Progenitor cell of endocrine pancreas (in vitro differentiated cells): ENCODE measurements at places on chromosomes 7 and 10. TPM values are rescaled to one million over a fixed set of nuclear protein-coding genes. Genes with fewer than 3 reads are reported as not detected.
A peak's percentile ranks its signal among the peaks of the same experiment; 100 is the strongest.

- no peak for DNase-seq
- H3K27ac ChIP-seq: no peak overlapping the region
- H3K27me3 ChIP-seq: no peaks in the 10 kb centered on the region
- H3K4me1 ChIP-seq: peaks cover 1% of the 10 kb centered on the region
- no peak overlapping the region for H3K4me3 ChIP-seq
Observed at GRCh38 chr7:121480566-121481335, 84.6 kb upstream of the FAM3C start.

GRCh38 chr7:158979635-158980351, 123.4 kb downstream of the DYNC2I1 start:
- H3K27ac ChIP-seq: no peak overlapping the region
- no peak for DNase-seq
- H3K4me3 ChIP-seq: no peak overlapping the region
- H3K27me3 ChIP-seq: peaks cover 6% of the 10 kb centered on the region
- peaks cover 2% of the 10 kb centered on the region for H3K4me1 ChIP-seq
- H3K36me3 ChIP-seq: peaks cover 3% of the 10 kb centered on the region

DNA sequence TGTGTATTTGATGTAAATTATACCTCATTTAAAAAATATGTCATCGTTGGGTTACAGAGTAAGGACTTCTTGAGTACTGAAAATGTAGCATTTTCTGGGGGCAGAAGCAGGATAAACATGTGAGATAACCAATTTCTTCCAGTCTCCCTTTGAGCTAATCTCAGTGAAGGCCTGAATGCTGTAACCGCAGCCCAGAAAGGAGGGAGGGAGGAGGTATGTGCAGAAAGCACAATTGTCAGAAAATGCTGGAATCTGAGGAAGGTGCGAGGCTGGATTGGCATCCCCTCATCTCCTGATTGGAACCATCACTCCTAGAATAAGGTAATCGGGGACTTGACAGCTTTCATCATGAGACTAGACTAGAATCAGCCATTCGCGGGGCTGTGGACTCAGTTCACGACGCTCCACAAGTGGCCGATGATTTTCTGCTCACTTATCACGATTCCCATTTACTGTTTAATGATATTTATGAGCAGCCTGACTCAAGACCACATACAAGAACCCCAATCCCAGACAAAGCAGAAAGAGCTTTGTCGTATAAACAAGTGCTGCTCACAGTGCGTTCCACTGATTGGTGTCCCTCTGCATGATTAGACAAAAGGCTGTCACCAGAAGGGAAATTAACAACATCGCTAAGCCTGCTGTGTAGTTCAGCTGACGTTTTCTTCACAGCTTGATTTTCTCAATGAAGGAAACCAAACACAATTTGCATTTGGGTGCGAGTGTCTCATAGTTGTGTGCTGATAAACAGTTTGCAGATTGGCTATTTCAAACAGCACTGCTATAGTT, 93.2 kb downstream of the SVIL start:
- no peak for DNase-seq
- H3K36me3 ChIP-seq: peaks cover 6% of the 10 kb centered on the region
- no peak overlapping the region for H3K27ac ChIP-seq
- H3K4me3 ChIP-seq: no peak overlapping the region
- H3K4me1 ChIP-seq: peaks cover 5% of the 10 kb centered on the region
- no peaks in the 10 kb centered on the region for H3K27me3 ChIP-seq

DNA sequence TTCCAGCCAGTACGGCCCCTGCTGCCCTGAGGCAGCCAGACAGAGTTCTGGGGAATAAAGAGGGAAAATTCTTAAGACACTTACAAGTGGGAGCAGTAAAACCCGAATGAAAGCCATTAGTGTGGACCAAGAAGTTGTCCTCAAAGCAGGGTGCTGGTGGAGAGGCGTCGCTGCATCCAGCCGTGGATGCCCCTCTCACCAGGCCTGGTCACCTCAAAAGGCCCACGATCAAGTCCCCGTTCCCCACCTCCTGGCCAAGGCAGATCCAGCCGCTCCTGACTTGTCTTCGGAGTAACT, 656 bp downstream of the VSTM4 start:
- H3K27me3 ChIP-seq: peaks cover 55% of the 10 kb centered on the region
- DNase-seq: no peak
- H3K4me1 ChIP-seq: peaks cover 2% of the 10 kb centered on the region
- H3K36me3 ChIP-seq: no peaks in the 10 kb centered on the region
- H3K4me3 ChIP-seq: peak overlapping the region; percentile 76

DNA sequence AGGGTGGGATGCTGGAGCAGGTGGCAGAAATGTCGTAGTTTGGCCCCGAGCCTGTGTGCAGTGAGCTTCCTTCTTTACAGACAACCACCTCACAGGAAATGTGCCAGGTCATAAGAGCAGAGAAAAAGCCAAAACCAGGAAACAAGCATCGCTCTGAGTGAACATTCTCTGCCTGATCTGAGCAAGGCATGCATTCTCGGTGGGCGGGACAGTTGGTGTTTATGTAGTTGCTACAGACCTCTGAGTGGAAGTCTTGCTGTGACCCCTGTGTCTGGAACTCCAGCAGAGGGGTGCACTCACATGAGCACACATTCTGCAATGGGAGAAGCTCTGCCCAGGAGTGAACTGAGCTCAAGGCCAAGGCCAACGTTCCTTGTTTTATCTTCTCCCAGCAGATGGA, 230.1 kb downstream of the TCERG1L start:
- no peak overlapping the region for H3K4me3 ChIP-seq
- no peak for DNase-seq
- no peaks in the 10 kb centered on the region for H3K36me3 ChIP-seq

DNA sequence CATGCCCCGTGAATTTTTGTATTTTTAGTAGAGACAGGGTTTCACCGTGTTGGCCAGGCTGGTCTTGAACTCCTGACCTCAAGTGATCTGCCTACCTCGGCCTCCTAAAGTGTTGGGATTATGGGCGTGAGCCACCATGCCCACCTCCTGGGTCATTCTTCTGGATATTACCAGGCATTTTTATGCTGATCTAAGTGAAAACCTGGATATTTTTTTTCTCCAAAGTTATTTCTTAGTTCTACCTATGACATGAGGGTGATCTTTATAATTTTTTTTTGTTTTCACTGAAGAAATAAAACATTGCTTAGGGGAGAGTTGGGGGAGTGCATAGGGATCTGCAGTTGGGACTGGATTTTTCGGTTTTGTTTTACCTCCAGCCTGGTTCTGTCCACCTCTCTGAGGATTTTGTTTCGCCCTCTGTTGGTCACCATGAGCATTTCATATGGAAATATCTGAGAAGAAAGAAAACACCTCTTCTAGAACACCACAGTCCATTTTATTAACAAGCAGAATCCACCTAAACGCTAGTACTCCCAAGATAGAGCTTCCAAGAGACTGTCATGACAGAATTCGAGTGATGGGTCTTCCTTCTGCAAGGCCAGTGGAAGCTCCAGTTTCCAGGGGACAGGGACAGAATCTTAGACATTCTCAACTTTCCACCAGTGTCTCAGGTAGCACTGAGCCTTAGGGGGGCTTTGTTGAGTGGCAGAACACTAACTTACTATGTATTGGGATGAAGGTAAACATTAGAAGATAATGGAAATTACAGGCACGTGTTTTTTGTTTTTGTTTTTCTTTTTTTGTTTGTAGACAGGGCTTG, 33.4 kb upstream of the AFAP1L2 start:
- no peak overlapping the region for H3K4me3 ChIP-seq
- no peaks in the 10 kb centered on the region for H3K27me3 ChIP-seq
- peaks cover 1% of the 10 kb centered on the region for H3K4me1 ChIP-seq

GRCh38 chr7:85478530-85478929, 291.7 kb upstream of the SEMA3D start:
- no peak for DNase-seq
- H3K27me3 ChIP-seq: no peaks in the 10 kb centered on the region
- H3K27ac ChIP-seq: no peak overlapping the region
- no peaks in the 10 kb centered on the region for H3K4me1 ChIP-seq

- no peak for DNase-seq
- no peak overlapping the region for H3K27ac ChIP-seq
- H3K4me3 ChIP-seq: no peak overlapping the region
- H3K27me3 ChIP-seq: no peaks in the 10 kb centered on the region
- peaks cover 2% of the 10 kb centered on the region for H3K4me1 ChIP-seq
Observed at GRCh38 chr7:39451901-39452300, 114.3 kb upstream of the YAE1 start.

GRCh38 chr10:3803927-3804741, 19.1 kb upstream of the KLF6 start:
- peaks cover 51% of the 10 kb centered on the region for H3K4me1 ChIP-seq
- no peak for DNase-seq
- no peaks in the 10 kb centered on the region for H3K36me3 ChIP-seq
- peak overlapping the region; percentile 92 for H3K27ac ChIP-seq
- H3K27me3 ChIP-seq: no peaks in the 10 kb centered on the region

DNA sequence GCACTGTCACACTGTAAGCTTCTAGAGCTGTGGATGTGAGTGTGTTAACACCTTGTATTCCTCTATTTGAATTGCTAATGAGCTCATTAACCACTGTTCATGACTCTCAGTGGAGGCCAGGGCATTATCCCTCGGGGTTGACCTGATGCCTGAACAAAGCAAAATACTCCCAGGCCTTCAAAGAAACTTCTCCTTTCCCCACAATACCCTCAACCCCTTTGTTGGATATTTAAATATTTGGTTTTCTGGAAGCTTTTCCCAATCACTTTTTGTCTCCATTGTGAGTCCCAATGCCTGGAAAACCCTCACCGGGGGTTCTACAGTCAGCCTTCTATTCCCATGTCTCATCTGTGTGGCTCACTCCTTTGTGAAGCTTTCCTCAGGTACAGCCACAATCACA, 780.1 kb downstream of the PHTF2 start:
- no peak overlapping the region for H3K27ac ChIP-seq
- no peak for DNase-seq
- no peak overlapping the region for H3K4me3 ChIP-seq
- H3K36me3 ChIP-seq: no peaks in the 10 kb centered on the region
- H3K4me1 ChIP-seq: no peaks in the 10 kb centered on the region
- no peaks in the 10 kb centered on the region for H3K27me3 ChIP-seq

DNA sequence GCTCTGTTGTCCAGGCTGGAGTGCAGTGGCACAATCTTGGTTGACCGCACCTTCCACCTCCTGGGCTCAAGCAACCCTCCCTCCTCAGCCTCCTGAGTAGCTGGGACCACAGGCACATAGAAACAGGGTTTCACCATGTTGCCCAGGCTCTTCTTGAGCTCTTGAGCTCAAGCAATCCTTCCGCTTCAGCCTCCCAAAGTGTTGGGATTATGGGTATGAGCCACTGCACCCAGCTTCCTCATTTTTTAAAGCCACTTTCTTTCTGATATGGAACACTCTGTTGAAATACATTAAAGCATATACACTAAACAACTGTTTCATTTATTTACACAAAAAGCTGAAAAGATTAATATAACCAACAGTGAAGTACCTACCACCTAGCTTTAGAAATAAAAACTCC, 117.2 kb downstream of the CLEC2L start:
- H3K27me3 ChIP-seq: no peaks in the 10 kb centered on the region
- DNase-seq: no peak
- peaks cover 14% of the 10 kb centered on the region for H3K4me1 ChIP-seq

DNA sequence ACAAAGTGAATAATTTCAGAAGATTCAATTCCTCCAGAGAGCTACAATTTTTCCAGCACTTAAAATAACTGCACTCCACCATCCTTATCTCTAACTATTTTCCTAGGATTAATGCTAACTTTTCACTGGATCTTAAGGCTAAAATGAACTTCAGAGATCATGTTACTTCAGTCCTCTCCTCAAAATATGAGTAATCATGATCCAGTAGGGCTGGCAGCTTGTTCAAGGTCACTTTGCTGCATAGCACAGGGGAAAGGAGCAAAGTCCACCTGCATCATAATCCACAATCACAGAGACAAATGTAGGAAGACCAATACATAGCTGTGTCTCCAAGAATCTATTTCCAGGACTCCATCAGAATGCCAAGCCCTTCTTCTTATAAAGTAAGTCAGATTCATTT, 150.3 kb downstream of the LRRTM3 start:
- H3K4me3 ChIP-seq: no peak overlapping the region
- no peak overlapping the region for H3K27ac ChIP-seq
- no peaks in the 10 kb centered on the region for H3K36me3 ChIP-seq
- no peaks in the 10 kb centered on the region for H3K27me3 ChIP-seq

GRCh38 chr7:104926601-104927041, 87.4 kb upstream of the KMT2E start:
- DNase-seq: no peak
- peak overlapping the region; percentile 88 for H3K27ac ChIP-seq
- no peaks in the 10 kb centered on the region for H3K27me3 ChIP-seq
- no peaks in the 10 kb centered on the region for H3K36me3 ChIP-seq
- peaks cover 56% of the 10 kb centered on the region for H3K4me1 ChIP-seq
- peak overlapping the region; percentile 89 for H3K4me3 ChIP-seq

- H3K36me3 ChIP-seq: no peaks in the 10 kb centered on the region
- H3K4me1 ChIP-seq: peaks cover 10% of the 10 kb centered on the region
- no peak overlapping the region for H3K4me3 ChIP-seq
Observed at GRCh38 chr10:2813286-2813685, 254.1 kb upstream of the PFKP start.

GRCh38 chr7:10122551-10123100, 851.0 kb upstream of the PHF14 start:
- no peak overlapping the region for H3K4me3 ChIP-seq
- no peaks in the 10 kb centered on the region for H3K27me3 ChIP-seq
- peaks cover 7% of the 10 kb centered on the region for H3K4me1 ChIP-seq
- H3K36me3 ChIP-seq: no peaks in the 10 kb centered on the region
- DNase-seq: no peak

- H3K36me3 ChIP-seq: no peaks in the 10 kb centered on the region
- no peak for DNase-seq
- H3K4me1 ChIP-seq: peaks cover 6% of the 10 kb centered on the region
- no peak overlapping the region for H3K4me3 ChIP-seq
- H3K27me3 ChIP-seq: peaks cover 6% of the 10 kb centered on the region
- no peak overlapping the region for H3K27ac ChIP-seq
Observed at GRCh38 chr7:117665368-117665767, 185.5 kb downstream of the CFTR start.

DNA sequence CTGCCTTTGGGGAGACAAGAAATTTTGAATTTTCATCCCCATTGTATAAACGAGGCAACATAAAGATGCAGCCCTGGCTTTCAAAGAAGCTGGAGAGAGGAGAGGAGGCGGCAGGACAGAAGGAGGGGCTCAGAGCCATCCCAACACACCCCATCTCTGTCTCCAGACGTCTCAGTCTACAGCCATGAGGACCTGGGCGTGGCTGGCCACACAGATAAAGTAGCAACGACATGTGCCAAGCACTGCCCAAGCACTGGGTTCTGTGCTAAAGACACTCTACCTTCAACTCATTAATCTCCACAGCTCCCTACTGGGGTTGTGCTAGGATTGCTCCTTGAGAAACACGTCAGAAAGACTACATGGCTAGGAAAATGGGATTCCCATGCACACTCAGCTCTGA, 65.2 kb downstream of the DLG5 start:
- H3K27ac ChIP-seq: no peak overlapping the region
- DNase-seq: no peak
- peaks cover 8% of the 10 kb centered on the region for H3K36me3 ChIP-seq

- no peaks in the 10 kb centered on the region for H3K27me3 ChIP-seq
- peaks cover 12% of the 10 kb centered on the region for H3K4me1 ChIP-seq
- peaks cover 15% of the 10 kb centered on the region for H3K36me3 ChIP-seq
Observed at GRCh38 chr7:23205577-23205908, 23.7 kb downstream of the NUP42 start.

GRCh38 chr10:22340329-22341189, 4.7 kb upstream of the SPAG6 start:
- peak; percentile 63 for DNase-seq
- H3K36me3 ChIP-seq: no peaks in the 10 kb centered on the region
- H3K4me3 ChIP-seq: peak overlapping the region; percentile 83

- peaks cover 13% of the 10 kb centered on the region for H3K4me1 ChIP-seq
- H3K36me3 ChIP-seq: peaks cover 25% of the 10 kb centered on the region
- peak overlapping the region; percentile 63 for H3K27ac ChIP-seq
Observed at GRCh38 chr7:139635526-139636302, 112.2 kb downstream of the CLEC2L start.

Gene DNAJC12
- 5.9 and 6.1 TPM in 2 replicates for total RNA-seq

Gene MINDY4
- total RNA-seq: 14.3 and 15.5 TPM in 2 replicates

Gene FAM131B
- 2.3 and 3.7 TPM in 2 replicates for total RNA-seq

Gene GIMAP5
- not detected in 2 replicates for total RNA-seq

Gene SPDYE2
- not detected in 2 replicates for total RNA-seq
